SHP77 (cell line): ENCODE measurements at places on chromosomes 2 and 18.
A peak's percentile ranks its signal among the peaks of the same experiment; 100 is the strongest.

- no peak for DNase-seq
These were observed 68.0 kb upstream of the SMAD7 start for GRCh38 chr18:49018554-49019445.

- no peak for DNase-seq
These were observed 29.9 kb upstream of the REG3A start for GRCh38 chr2:79189465-79189864.

- DNase-seq: no peak
These were observed 33.6 kb upstream of the EFEMP1 start for GRCh38 chr2:55957142-55957541.

- no peak for DNase-seq
These were observed 9.5 kb downstream of the HS1BP3 start for GRCh38 chr2:20641123-20641985.

GRCh38 chr2:23492921-23493320, 107.9 kb downstream of the KLHL29 start:
- peak; percentile 85 for DNase-seq

DNA sequence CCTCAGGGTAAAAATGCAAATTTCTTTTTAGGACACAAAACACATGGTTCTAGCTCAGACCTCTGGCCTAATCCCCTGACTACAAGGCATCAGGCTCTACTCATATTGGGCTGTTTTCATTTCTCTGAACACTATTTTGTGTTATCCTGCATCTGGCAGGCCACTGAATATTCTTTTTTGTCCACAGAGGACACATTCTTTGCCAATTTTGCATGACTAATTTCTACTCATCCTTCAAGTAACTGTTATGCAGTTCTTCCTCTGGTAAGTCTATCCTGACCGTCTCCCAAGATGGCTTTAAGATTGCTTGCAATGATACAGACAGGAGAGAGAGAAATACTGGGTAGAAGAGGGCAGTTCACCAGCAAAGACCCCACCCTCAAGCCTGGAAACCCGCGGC, 107.6 kb upstream of the RGPD4 start:
- DNase-seq: no peak

- DNase-seq: no peak
These were observed 185.6 kb upstream of the COPS8 start for GRCh38 chr2:236899950-236900640.

DNA sequence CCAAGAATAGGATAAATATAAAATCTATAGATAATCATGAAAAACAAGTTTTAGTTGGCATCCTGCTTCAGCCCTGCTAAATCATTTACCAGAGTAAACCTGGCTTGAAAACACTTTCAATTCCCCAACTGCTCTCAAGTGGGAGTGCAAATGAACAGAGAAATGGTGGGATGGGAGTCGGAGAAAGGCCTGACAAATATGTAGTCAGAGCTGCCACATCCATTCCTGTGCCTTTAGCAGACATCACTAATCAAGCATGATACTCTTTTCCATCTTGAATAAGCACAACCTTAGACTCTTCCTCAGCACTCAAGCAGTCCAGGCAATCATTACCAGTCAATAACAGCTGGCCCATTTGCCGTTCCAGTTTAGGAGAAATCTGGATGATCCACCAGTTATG, 101.3 kb downstream of the ANKRD44 start:
- no peak for DNase-seq

DNA sequence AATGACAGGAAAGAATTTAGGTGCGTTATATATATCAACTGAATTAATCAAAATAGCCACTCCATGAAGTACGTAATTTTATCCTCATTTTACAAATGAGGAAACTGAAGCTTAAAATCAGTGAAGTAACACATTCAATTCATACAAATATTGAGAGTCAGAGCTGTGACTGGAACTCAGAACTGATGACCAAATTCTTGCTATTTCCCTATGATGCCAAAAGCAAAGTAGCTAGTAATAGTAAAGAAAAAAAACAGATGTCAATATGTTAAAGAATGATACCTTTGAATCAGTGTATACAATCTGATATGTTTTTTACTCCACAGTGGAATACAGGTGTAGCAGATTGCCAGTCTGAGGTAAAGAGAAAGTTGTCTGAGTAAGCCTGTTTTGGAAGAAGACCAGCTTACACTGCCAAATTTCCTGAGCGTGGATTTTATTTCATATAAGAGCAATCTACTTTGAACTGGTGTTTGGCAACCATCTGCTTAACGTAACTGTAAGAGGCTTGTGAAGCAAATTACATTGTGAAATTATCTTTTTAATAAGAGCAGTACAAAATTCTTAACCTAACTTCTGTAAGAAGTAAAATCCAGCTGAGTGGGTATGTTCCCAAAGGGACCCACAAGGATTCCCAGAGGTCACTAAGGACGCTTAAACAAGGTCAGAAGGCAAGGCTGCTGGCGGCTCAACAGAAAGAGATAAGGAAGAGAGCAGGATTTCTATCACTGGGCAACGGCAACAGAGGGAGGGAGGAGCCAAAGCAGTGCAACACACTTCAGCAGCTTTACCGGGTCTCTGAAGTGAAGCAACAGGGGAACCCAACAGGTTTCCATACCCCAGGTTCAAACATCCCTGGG, 85.6 kb downstream of the IKZF2 start:
- peak; percentile 21 for DNase-seq

- peak; percentile 88 for DNase-seq
These were observed 685.8 kb upstream of the HS6ST1 start for GRCh38 chr2:129004485-129004884.

DNA sequence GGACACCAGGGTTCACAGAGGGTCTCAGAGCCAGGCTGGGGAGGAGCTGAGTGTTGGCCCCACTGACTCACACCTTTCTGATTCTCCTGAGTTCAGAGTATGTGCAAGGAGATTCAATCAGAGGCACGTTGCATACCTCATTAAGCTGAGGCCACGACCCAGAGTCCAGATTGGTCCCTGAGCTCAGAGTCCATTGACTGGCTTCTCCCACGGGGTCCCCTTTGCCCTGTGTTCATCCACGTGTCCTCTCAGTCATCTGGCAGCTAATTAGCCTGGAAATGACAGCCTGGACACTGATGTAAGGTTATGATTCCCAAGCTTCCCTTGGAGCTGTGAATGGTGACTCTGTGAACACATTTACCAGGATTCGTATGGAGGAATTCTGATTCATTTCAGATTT, 267.2 kb downstream of the SH3BP4 start:
- no peak for DNase-seq

DNA sequence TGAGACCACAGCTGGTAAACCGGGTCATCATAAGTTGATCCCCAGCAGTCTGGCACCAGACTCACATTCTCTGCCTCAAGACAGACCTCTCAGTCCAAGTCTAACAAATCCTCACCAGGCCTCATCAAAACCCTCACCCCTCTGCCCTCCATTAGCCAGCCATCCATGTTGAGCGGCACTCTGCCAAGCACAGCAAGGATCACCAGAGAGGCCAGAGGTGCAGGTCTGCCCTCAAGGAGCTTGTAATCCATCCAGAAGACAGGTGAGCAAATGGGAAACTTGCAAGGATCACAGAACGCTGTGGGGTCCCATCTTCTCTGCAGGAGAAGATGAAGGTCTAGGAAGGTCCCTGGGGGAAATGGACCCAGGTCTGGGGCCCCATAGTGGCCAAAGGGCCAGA, 63.6 kb downstream of the TNS1 start:
- DNase-seq: no peak

DNA sequence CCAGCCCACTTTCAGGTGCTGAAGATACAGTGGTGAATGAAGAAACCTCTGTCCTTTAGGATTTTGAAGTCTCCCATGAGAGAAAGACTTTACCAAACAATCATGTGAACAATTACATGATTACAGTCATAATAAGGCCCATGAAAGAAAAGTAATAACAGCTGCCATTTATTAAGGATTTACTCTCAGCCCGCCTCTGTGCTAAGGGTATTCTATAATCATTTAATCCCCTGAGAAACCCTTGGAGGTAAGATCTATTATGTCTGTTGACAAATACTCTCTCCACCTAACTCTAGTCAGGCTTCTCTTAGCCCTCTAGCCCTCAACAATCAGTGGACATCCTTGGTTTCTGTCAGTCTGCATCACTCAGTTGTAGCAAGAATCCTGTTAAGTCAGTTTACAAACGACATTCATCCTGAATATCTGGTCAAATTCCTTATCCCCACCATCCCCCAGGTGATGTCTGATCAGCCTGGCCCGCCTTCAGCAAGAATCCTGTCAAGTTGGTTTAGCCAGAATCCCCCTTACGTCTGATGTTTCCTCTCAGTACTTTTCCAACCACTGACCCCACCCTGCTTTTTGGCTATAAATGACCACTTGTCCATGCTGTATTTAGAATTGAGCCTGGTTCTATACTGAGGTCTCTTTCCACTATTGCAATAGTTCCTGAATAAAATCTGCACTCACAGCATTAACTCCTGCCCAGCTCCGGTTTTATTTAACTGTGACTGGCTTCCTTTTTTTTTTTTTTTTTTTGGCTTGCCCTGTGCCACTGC, 12.2 kb upstream of the SOCS6 start:
- no peak for DNase-seq

DNA sequence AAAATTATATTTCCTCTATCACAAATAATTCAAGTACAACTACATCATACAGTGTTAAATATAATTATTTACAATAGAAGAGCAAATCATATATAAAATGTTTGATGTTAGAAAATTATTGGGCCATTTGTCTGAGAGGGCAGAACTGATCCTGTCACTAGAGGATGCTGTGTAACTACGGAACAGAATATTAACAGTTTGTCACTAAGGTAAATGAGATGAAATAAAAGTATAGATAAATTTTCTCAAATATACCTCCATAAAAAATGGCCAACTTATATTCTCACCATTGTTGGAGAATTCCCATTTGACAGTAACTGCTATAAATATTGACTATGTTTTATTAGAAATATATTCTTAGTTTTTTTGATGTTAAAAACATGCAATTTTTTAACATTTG, 1067.4 kb upstream of the DDX18 start:
- no peak for DNase-seq

DNA sequence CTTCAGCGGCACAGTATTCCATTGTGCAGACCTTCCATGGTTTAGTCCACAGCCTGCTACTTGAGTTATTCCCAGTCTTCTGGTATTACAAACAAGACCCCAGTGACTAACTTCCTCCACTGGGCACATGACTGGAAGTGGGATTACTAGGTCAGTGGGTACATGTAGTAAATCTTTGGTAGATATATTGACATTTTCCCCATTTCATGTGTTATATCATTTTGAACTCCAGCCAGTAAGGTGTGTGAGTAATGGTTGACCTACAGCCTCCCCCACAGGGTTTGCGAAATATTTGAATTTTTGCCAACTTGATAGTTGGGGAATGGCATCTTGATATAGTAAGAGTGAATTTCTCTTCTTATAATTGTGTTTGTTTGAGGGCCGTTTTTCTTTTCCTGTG, 58.8 kb downstream of the RNF144A start:
- DNase-seq: peak; percentile 6

DNA sequence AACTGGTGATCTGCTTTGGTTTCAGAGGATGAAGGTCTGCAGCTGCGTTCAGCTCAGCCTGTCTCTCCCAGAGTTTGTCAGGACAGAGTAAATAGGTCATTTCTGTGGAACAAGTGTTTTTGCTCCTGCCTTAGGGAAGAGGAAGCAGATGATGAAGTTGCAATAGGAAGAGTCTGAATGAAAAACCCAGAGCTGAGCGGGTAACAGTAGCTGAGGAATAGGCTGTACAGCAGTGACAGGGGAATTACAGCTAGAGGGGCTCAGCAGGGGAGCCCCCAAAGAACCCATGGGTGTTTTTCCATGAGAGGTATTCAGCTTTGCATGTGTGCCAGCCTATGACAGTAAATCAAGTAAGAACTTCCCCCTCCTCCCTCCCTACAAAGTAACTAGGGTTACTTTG, 10.3 kb upstream of the CYBRD1 start:
- no peak for DNase-seq

- DNase-seq: no peak
These were observed 28.3 kb upstream of the ASAP2 start for GRCh38 chr2:9178110-9178903.

GRCh38 chr2:82120654-82121053, 1816.1 kb upstream of the LRRTM1 start:
- DNase-seq: no peak

- no peak for DNase-seq
These were observed 66.3 kb upstream of the GATA6 start for GRCh38 chr18:22102953-22103646.

DNA sequence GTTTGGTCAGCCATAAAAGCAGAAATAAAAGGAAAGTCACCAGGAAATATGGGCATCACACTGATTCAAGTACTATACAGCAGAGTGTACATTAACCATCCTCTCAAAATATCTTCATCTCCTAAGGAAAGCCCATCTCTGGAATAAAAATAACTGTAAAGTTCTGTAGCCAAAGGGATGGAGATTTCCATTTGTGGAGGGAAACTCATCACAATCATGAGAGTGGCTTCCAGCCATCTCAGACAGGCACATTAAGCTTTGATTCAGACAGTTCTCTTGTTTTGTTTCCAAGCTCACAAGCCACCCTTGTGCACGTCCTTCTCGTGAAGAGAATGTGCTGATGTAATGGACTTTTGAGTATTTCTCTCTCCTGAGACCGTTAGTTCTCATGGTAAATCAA, 695.5 kb downstream of the LRRTM4 start:
- DNase-seq: no peak

- DNase-seq: no peak
These were observed 37.5 kb upstream of the NFU1 start for GRCh38 chr2:69474688-69475087.

GRCh38 chr2:12173943-12174340, 427.5 kb downstream of the LPIN1 start:
- no peak for DNase-seq

GRCh38 chr18:51149670-51150069, 47.8 kb downstream of the MEX3C start:
- DNase-seq: no peak

- DNase-seq: no peak
These were observed 25.5 kb downstream of the MPPE1 start for GRCh38 chr18:11882636-11883035.

DNA sequence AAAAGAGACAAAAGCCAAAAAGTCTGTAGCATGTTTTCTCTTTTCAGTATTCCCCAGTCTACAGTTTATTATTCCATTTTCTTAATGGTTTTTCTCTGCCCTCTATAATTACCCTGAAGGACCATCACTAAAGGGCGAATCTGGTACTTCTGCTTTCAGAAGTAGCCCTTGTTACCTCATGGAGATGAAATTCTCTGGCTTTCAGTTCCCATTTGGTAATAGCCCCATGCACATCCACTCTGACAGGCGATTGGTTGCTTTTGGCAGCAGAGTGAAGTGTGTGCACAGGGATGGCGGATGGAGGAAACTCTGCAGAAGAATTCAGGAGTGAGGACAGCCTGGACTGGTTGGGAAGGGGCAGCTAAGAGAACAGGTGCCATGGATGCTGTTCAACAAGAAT, 66.3 kb upstream of the NABP1 start:
- DNase-seq: no peak

- no peak for DNase-seq
These were observed 544 bp upstream of the AGFG1 start for GRCh38 chr2:227471412-227471811.

DNA sequence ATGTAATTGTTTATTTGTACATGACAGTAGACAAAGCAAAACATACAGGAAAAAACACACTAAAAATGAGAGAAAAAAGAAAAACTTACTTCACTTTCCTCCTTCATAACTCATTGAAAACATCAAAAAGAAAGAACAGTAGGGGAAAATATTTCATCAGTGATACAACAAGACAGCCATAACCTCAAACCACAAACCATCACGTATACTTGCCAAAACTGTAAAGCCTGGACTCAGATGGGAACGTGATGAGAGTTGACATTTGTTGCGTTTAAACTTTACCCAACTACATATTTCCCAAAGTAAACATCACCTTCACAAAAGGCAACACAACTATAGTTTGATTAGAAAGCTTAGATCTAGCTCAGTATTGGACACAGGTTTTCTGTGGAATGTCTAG, 278.2 kb upstream of the COL3A1 start:
- DNase-seq: no peak

GRCh38 chr2:216710551-216711301, 15.4 kb upstream of the IGFBP5 start:
- DNase-seq: no peak
